Cortex of kidney (tissue), 1 donor: ENCODE measurements at places on chromosomes 12 and 14.

GRCh38 chr12:116922194-116922897 lies 11.6 kb downstream of the FBXW8 start:
- no peak for DNase-seq

GRCh38 chr14:70638416-70638815 lies 3.3 kb upstream of the TTC9 start:
- no peak for DNase-seq

DNA sequence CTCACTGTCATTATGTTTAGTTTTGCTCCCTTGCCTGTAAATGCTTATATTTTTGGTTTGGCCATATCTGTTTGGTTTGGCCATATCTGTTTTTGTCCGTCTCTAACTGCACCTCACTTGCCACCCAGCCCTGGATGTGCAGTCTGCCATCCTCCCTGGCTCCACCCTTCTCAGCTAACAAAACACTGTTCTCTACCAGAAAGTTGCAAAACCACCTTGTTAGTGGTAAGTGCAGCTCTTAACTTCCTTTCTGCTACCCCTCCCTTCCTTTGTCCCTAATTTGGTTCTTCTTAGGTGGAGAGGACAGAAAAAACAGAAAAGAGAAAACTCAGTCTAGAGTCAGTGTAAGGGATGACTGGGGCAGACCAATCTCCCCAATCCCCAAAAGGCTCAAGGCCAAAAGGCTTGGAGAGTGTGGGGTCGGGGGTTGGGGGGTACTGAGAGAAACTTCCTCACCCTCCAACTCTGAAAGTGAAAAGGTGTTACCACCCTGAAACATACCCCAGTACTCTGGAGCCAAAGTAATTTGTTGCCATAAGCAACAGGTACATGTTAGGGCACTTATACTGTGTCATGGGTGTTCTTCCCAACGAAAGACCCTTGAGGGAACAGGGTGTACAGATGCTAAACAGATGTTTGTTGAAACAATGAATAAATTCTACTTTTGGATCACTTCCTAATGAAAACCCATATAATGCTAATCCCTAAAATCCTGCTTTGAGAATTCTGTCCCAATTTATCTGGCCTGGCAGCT lies 5.0 kb downstream of the BIN2 start:
- no peak for DNase-seq

GRCh38 chr14:66088656-66089055 lies 397.5 kb upstream of the CCDC196 start:
- no peak for DNase-seq

- no peak for DNase-seq
Measured at GRCh38 chr12:65121049-65121955, at the start of gene WIF1. Gene WIF1, minus strand, starts transcription at chr12:65121305. Its CDS starts 114 bp downstream, at chr12:65121191.

DNA sequence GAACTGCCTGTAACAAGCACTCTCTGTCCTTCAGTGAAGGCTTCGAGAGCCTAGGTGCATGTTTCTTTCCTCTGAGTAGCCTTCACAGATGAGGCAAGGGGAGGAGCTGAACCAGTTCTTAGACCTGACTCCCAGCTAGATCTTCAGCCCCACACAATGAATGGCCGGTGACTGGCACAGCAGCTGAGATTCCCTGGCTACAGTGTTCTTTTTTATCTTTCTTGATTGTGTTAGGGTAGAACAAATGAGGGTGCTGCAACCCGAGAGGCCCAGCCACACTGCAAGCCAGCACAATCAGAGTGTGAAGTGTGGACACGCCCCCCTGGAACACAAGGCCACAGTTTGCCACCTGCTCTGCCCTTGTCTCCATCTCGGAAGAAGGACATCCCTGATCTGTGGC lies 19.1 kb upstream of the COL2A1 start:
- DNase-seq = no peak

- DNase-seq = no peak
Measured at GRCh38 chr14:96567289-96567899, 65.2 kb downstream of the PAPOLA start.

DNA sequence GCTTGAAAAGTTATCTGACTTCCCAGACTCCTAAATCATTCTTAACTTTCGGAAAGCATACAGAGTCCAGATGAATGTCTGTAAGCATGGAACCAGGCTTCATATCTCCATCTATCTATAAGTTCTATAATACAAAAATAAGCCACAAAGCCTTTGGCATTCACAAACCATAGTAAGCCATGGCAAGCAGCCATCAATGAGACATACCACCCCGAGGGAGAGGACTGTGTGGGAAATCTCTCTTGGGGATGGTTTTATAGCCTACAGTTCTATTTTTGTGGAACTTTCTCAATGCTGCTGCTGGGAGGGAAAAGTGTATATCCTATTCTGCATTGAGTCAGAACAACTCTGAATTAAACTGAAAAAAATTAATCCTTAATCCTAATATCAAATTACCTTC lies 20.4 kb downstream of the EGLN3 start:
- no peak for DNase-seq

DNA sequence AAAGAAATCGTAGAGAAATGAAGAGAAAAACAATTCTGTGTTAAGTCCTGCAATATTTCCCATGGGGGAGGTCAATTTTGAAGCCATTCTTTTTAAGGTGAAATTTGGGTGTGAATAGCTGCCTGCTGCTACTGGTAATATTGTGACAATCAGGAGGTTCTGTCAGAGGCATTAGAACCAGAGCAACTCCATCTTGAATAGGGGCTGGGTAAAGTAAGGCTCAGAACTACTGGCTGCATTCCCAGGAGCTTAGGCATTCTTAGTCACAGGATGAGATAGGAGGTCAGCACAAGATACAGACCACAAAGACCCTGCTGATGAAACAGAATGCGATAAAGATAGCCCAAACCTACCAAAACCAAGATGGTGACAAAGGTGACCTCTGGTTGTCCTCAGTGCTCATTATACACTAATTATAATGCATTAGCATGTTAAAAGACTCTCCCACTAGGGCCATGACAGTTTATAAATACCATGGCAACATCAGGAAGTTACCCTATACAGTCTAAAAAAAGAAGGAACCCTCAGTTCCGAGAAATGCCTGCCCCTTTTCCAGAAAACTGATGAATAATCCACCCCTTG lies 24.8 kb upstream of the MTHFD1 start:
- DNase-seq = no peak

GRCh38 chr12:108543652-108544051 lies 17.3 kb downstream of the SART3 start:
- no peak for DNase-seq

DNA sequence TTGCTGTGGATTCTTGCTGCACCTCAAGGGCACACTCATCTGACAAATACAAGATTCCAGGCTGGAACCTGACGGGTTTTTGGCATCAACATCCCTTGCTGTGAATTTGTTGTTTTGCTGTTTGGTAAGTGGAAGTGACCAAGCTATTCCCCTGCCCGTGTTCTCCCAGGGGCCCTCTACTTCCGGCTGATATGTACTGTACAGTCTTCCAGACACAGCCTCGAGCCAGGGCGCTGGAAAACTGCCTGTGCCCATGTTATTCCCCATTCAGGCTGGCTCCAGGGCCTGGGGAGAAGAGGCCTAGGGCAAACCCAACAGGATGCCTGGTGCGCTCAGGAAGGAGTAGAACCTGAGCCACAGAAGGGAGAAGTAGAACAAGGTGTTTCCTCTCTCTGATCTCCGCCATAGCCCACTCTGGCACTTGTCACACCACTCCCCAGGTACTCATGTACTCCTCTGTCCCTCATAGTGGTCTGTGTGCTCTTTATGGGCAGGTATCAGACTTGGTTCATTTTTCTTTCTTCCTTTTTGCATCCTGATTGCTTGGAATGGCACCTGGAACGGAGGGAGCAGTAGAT lies 67.8 kb upstream of the LTA4H start:
- DNase-seq = no peak

GRCh38 chr14:95815226-95815690 lies 61.4 kb upstream of the TUNAR start:
- no peak for DNase-seq
